ENCODE measurements at places on chromosomes 6 and 20. TPM values are rescaled to one million over a fixed set of nuclear protein-coding genes. Genes with fewer than 3 reads are reported as not detected.

HS3ST5 gene
- polyA plus RNA-seq, result not detected

ZNF831 gene
- 0.17 TPM for polyA plus RNA-seq

POU3F2 gene
- polyA plus RNA-seq, result not detected

DPM1 gene
- polyA plus RNA-seq, result 42.6 TPM

STK38 gene
- 9.3 TPM for polyA plus RNA-seq

BNIP5 gene
- not detected for polyA plus RNA-seq

EEF1A2 gene
- 0.12 TPM for polyA plus RNA-seq

MRPS18B gene
- 80.2 TPM for polyA plus RNA-seq

MUC21 gene
- not detected for polyA plus RNA-seq

SUN5 gene
- polyA plus RNA-seq, result not detected

CBLN4 gene
- polyA plus RNA-seq, result 0.57 TPM

SOX4 gene
- polyA plus RNA-seq, result 0.59 TPM

PSORS1C2 gene
- polyA plus RNA-seq, result not detected

BICRAL gene
- polyA plus RNA-seq, result 1.7 TPM

SLC17A2 gene
- polyA plus RNA-seq, result 26.2 TPM
